ENCODE measurements at places on chromosomes 7 and 10.

GRCh38 chr7:43825391-43825808 is 43.9 kb downstream of the MRPS24 start:
- no peak for DNase-seq

DNA sequence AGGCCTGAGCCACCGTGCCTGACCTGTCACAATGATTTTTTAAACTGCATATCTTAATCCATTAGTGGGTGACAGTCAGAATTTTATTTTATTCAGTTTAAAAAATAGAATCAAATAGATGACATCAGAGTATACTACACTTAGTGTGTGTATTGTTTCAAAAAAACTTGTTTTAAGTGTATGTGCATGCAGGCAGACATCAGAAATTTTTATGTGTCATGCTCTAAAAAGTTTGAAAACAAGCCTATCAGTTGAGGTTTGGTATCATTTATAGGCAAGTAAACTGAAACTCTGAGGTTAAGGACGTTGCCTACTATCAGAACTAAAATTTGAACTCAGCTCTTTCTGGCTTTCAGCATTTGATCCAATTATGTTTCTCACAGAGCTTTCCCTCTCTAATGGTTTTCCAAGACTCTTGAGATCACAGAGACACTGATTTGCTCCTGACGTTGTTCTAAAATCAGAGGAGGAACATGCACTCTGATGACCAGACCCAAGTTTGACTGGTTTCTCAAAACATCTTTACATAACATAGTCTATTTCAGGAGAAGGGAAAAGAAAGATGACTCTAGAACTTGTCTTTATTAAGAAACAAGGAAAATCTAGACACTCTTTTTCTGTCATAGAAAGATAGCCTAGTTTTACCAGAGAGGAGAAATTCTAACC is 188.6 kb downstream of the AUTS2 start:
- no peak for DNase-seq

GRCh38 chr7:119943942-119944600 is 328.9 kb upstream of the KCND2 start:
- DNase-seq: no peak

GRCh38 chr7:155426543-155427410 is 31.2 kb upstream of the EN2 start:
- no peak for DNase-seq

DNA sequence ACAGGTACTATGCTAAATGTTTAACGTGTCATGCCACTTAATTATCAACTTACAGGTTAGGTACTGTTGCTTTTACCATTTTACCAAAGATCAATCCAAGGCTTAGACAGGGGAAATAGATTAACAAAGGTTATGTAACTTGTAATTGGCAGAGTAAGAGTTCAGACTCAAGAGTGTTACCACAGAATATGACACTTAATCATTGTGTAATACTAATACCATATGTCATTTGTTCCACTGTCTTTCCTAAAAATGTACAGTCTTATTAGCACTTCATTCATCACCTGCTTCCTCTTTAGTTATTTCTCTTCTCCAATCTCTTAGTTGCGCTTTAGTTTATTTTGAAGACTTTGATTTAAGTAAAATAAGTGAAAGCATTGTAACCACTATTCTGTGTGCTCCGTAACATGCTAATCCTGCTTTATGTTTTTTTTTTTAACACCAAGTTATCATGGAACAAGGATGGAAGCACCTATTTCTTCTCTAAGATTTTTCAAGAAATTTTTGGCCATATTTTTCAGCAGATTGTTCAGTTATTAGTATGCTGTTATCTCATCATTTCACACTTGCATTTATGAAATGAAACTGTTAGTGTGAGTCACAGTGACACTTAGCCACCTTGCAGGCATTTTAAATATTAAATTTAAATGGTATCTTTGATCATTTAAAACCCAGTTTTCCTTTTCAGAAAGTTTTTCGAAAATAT is 197.3 kb downstream of the PHF14 start:
- DNase-seq: no peak

- DNase-seq: no peak
Observed at GRCh38 chr10:70492786-70493659, 14.5 kb downstream of the PALD1 start.

- DNase-seq: no peak
Observed at GRCh38 chr10:69901628-69902505, 100.2 kb downstream of the COL13A1 start.

GRCh38 chr10:71338728-71339495 is 19.9 kb downstream of the SLC29A3 start:
- no peak for DNase-seq

DNA sequence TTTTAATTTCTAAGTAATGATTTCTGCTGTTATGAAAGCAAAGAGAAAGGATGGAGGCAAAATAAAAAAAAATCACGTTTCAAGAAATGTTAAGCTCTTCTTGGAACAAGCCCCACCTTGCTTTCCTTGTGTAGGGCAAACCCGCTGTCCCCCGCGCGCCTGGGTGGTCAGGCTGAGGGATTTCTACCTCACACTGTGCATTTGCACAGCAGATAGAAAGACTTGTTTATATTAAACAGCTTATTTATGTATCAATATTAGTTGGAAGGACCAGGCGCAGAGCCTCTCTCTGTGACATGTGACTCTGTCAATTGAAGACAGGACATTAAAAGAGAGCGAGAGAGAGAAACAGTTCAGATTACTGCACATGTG is 2.4 kb downstream of the ADRB1 start:
- no peak for DNase-seq

DNA sequence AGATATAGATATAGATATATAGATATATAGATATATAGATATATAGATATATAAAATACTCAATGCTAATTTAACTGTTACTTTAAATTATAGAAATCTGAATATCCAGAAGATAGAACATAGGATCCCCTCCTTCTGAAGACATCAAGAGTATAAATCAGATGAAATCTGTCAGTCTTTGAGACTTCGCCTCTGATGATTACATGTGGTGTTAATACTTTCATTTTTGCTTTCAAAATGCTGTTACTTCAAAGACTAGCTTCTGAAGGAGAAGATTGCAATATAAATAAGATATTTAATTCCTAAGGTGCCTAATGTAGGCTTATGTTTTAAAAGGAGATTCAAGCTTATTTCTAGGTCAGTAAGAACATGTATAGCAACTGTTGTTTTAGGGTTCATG is 180.4 kb downstream of the TSPAN12 start:
- no peak for DNase-seq

DNA sequence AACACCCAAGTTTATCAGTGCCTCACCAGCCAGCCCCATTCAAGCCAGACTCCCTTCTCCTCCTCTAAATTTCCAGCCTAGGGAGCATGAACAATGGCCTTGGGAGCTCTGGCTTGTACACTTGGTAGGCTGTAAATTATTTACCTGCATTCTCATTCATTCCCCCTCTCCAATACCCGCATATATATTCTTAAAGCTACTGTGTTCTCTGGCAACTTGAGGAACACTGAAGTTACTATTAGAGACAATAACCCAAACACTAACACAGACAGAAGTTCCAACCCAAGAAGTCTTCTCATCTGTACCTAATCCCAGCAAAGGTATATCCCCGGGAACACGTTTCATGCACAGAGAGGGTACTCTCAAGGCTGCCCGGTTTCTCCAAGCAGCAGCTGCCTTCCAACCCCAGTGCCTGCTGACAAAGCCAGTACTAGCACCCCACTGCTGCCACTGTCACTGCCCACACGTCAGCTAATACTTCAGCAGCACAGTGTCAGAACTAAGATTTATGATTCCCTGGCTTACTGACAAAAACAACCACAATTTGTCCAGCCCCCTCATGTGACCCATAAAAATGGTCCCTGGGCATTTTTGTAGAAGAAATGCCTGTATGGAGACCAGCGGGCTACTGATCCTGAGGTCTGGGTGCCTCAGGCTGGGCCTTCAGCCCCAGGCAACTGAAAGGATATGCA is 3.1 kb downstream of the WDR91 start:
- no peak for DNase-seq

DNA sequence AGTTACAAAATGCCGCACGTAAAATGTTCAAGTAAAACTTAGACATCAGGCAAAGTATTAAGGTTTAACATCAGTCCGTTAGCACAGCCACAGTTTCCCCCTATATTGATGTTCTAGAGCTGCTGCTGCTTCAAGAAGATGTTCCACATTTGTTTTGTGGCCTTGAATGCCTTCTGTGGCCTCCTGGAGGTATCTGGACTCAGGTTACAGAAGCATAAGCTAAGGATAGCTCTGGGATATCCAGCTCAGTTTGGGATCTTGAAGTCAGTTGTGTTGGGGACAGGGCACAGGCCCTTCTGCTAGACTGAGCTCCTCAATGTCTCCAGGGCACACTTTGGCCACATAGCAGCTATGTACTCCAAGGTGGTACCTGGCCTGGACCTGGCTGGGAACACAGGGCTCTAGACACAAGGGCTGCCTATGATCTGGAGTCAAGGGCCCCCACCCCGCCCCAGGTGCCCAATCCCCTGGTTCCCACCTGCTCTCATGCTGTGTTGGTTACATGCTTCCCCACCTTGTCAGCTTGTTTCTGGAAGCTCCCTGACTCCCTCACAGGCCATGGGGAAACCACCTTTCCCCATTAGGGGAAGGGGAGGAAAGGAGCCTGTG is 4.7 kb downstream of the PYROXD2 start:
- no peak for DNase-seq

DNA sequence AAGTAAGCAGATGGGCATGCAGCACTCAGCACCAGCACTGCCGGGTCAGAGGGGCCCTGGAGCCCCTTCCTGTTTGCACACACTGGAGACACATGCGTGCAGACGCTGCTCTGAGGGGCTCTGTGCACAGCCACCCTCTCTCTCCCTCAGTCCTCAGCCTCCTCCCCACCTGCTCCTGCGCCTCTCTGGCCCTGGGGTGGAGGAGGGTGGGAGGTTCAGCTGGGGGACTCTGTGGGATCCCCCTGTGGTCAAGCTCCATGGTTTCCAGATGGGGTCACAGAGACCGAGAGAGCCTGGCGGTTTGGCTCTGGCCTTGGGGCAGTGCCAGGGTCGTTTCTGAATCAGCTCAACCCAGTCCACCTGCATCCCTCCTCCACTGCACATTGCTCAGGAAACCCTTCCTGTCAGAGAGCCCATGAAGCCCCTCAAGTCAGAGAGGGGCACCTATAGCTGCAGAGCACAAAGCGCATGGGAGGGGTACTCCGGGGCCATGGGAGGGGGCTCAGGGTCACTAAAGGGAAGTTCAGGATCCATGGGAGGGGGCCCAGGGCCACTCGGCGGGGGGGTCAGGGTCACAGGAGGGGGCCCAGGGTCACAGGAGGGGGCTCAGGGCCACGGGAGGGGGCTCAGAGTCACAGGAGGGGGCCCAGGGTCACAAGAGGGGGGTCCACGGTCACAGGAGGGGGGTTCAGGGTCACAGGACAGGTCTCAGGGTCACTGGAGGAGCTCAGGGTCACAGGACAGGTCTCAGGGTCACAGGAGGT is 161.7 kb downstream of the ADARB2 start:
- no peak for DNase-seq

DNA sequence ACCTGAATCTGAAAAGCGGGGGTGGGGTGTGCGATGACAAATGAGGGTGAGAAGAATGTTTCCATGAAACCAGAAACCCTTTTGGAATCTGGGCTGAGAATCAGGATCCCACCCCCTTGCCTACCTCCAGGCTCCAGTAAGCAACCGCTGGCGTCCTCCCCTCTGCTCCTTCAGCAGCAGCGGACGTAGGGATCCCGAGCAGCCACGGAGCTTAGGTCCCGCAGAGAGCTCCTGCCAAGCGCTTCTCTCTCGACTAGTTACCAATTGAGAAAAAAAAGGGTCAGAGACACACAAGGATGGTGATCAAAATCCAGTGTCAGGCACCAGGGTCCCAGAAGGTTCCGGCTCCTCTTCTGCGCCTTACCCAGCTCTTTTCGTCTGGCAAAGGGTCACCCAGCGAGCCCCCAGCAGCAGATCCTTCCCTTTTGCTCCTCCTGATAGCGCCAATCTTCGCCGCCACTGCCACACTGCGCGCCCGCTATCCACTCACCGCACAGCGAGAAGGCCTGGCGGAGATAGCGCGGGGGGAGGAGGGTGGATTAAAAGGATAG is 733.5 kb downstream of the ZWINT start:
- DNase-seq: no peak

DNA sequence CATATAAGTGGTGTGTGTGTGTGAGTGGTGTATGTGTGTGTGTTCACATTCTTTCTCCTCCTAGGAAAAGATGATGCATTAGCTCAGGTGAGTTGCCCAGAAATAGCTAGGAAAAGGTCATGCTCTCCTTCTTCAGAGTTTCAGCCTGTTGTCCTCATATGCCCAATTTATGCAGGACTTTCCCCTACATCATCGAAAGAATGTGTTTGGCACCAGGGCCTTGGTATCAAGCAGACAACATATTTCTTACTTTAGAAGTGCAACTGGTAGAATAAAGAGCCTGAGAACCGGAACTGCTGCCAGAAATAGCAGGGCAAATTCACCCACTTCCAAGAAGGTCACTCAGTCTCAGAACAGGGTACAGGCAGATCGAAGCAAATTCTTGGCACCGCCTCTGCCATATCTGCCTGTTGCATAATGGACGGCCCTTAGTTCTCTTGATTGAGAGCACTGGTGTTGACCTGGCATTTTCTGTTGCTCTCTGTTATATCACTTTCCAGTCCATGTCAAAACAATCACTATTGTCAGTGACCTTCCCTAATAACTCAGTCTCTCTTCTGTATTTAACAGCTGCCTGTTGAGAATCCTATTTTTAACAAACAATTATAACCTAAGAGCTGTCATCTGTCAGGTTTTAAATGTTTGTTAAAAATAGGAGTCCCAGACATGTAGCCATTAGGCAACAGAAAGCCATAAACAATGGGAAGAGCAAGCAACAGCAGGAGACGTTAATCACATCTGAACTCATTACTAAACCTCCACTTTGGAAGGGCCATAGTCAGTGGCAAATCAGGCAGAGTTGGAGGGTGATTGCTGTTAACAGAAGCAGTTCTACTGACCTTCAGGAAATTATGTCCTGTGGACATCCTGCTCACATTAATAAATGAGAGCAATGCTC is 20.7 kb downstream of the ADRB1 start:
- no peak for DNase-seq

- no peak for DNase-seq
Observed at GRCh38 chr10:110141871-110142635, 65.4 kb upstream of the MXI1 start.

GRCh38 chr10:34813626-34814222 is 1.4 kb downstream of the PARD3 start:
- DNase-seq: no peak

- no peak for DNase-seq
Observed at GRCh38 chr7:137882806-137883205, 36.0 kb upstream of the DGKI start.

- DNase-seq: no peak
Observed at GRCh38 chr10:63427013-63427412, 38.8 kb downstream of the JMJD1C start.

DNA sequence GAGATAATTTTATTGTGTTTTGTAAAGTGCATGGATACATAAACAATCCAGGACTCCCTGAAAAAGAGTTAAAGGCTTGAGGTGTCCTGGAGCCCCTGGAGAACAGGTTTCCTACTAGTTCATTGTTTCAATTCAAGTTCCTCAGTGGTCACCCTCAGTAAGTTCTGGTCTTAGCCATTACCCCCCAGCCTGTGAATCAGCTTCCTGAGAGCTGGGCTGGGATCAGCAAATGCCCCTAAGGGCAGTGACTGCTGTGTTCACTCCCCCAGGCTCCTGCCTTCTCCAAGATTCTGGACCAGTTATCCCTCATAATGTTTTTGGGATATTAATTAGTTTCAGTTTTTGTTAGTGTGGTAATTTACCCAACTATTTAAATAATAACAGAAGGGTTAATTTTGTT is 151.6 kb upstream of the PRSS58 start:
- no peak for DNase-seq

All from NCI-H187 treated with DMSO at 0.1 percent for 48 hours (cell line).